CD4-positive, alpha-beta T cell treated with Interleukin-21 for 1 hour (primary cell): ENCODE measurements at places on chromosomes 12 and 14.

DNA sequence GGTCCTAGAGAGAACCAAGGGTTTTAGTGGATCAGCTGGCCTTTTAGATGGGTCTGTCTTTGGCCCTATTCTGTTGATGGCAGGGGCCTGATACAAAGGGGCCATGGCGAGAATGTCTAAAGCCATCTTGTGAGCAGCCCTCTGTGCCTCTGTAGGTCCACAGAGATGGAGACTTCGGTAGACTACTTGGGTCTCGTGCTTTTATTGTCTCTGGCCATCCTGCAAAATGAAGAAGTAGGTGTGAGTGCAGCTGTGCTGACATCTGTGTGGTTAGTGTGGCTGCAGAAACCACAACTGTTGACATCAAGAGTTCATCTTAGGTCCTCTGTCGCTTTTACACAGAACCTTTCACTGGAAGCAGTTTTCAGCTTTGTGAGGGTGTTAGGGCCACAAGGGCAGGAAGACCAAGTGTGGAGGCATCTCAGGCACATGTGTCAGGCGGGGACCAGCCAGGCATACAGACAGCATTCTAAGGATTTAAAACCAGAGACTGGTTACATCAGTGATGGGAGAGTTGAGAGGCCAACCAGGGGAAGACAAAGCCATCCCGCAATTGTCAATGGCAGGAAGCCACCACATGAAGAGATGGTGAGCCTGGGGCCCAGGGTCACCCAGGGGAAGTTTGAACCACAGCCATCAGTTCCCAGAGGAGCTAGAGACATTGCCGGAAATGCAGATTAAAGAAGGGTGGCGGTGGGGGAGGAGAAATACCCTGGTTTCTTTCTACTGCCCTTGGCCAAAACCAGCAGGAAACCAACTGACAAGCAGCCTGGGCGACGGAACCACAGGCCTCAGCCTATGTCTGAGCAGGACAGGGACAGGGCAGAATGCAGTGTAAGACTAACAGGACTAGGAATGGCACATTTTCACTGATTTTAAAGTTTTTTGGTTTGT, 13.0 kb upstream of the TPCN1 start:
- peak; percentile 75 for DNase-seq

DNA sequence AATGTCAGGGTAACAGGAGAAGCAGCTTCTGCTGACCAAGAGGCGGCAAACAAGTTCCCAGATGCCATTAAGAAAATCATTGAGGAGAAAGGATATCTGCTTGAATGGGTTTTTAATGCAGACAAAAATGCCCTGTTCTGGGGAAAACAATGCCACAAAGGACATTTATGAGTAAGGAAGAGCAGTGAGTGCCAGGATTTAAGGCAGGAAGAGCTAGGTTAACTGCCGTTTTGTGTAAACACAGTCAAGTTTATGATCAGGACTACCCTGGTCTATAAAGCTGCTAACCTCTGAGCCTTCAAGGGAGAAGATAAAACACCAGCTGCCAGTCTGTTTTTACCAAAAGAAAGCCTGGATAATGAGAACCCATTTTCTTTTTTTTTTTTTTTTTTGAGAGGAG, 8.5 kb downstream of the MAPKAPK5 start:
- no peak for DNase-seq

DNA sequence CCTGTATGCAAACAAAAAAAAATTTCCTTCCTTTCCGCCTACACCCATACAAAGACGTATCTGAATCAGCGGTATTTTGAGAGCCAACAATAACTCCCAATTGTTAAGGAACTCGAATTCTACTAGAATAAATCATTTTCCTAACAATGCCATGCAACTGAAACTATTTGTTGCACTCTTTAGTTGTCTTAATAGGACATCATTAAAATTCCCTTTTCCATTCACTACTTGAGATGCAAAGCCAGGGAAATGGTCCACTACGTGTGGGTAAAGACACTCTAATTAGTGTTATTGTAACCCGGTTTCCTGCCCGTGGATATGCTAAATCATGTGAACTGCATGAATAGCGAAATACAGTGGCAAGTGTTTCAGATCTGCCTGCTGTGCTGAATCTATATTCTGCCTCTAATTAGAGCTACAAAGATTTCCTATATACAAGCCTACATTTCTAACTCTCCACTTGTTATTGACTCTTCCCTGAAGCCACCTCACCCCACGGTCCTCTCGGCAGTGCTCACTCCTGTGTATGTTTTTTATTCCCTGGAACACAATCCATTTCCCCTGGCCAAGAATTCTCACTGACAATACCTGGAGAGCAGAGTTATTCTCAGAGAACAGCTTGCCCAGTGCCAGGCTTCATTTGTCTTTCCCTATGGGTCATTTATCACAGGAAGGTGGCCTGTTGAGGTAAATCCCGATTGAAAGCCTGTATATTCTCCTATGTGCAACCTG, 168.3 kb downstream of the PAWR start:
- no peak for DNase-seq

DNA sequence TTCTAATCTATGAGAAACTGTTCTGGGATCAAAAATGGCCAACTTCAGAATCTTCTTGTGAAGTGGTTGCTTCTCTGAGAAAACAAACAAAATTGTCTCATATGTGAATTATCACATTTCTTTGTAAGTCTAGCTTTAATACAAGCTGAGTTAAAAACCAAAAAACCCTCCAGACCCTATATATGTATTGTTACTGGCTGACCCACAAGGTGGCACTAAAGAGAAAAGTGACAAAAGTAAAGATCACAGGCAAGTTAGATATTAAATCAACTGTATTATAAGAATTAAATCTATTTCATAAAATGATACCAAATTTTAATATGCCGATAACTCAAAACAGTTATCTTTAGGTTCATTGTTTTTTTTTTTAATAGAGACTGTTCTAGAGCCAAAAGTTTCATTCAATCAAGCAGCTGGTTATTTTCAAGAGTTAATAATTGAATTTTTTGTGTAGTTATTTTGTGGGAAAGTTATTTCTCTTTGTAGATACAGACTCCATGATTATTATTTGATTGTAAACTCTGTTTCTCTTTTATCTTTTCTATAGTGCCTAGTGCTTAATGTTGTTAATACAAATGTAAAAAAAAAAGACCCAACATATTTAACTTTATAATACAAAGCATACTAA, 7.5 kb upstream of the TRHDE start:
- DNase-seq: no peak

DNA sequence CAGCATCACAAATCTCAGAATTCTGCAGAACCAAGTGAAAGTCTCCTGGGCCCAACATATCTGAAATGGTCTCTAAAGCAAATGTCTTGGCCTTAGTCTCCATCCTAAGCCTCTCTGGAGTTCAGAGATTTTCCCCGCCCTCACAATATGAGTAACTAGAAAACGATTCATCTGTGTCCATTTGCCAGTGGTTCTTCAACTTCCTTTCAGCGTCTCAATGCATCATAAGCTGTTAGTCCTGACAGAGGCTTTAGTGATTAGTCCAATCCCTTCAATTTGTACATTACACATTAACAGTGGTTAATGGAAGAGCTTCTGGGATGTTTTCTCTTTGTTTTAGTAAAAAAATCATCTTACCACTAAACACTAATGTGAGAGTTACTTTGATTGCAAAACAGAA, 17.4 kb downstream of the NPC2 start:
- DNase-seq: no peak

GRCh38 chr12:113378291-113378690, 19.9 kb downstream of the PLBD2 start:
- no peak for DNase-seq
